T-cell (primary cell): ENCODE measurements at places on chromosomes 5 and 9.

- peak; percentile 73 for DNase-seq
Measured at GRCh38 chr5:73387601-73388305, 60.8 kb downstream of the FOXD1 start.

GRCh38 chr9:133976191-133976861 is 15.8 kb downstream of the VAV2 start:
- no peak for DNase-seq

GRCh38 chr9:121704281-121704680 is 52.8 kb downstream of the DAB2IP start:
- DNase-seq = no peak

GRCh38 chr9:2267181-2267745 is 252.1 kb downstream of the SMARCA2 start:
- no peak for DNase-seq

GRCh38 chr5:81398741-81399140 is 4.8 kb upstream of the ACOT12 start:
- DNase-seq = no peak

- DNase-seq = peak; percentile 31
Measured at GRCh38 chr9:136538599-136539426, 7.0 kb downstream of the NOTCH1 start.

GRCh38 chr5:40787986-40788385 is 10.2 kb downstream of the PRKAA1 start:
- no peak for DNase-seq

DNA sequence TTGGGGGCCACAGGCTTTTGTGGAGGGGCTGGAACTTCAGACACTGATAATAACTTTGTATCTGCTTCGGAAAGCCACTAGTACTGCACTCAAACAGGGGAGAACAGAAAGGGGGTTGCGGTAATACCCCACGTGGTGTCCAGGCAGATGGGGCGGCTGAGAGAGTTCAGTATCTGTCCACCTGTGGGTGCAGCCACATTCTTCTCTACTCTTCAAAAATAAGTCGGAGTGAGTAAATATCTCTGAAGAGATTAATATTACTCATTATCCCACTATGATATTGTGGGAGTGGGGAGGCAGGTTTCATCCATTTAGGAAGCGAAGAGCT is 102.1 kb upstream of the SSBP2 start:
- DNase-seq = no peak

DNA sequence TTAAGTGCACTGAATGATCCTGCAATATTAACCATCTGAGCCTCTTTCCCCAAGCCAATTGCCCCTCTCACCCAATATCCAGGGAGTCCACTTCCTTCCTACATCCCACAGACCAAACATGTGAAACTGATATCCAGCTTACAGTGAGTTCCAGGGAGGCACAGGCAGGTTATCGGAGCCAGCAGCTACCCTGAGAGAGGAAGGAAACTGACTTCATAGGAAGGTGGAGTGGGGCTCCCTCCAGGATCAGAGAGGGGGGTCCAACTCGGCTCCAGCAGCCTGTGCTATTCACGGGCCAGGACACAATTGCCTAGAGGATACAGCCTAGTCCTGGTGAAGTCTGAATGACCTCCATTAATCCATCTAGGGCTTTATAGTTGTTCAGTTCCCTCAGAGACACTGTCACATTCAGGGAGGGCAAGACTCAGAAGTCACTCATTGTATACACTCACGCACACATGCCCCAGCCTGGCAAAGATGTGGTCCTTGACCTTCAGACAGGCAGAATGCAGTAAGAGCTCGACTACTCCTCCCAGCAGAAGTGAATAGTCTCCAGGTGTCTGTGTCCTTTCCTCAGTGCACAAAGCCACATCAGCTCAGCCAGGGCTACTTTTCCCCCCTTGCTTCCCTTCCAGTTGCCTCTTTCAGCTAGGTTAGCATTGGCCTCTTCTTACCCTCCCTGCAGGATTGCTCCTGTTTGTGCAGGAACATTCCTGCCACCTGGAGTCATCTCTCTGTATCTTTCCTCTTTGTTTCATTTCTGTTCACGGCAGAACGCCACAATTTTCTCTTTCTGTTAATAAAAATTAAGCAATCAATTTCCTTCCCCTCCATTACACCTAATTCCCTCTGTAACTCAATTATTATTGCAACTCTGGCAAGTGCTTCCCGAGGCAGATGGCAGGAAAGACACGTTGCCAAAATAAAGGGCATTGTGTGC is 501.7 kb downstream of the ARHGEF28 start:
- DNase-seq = no peak

DNA sequence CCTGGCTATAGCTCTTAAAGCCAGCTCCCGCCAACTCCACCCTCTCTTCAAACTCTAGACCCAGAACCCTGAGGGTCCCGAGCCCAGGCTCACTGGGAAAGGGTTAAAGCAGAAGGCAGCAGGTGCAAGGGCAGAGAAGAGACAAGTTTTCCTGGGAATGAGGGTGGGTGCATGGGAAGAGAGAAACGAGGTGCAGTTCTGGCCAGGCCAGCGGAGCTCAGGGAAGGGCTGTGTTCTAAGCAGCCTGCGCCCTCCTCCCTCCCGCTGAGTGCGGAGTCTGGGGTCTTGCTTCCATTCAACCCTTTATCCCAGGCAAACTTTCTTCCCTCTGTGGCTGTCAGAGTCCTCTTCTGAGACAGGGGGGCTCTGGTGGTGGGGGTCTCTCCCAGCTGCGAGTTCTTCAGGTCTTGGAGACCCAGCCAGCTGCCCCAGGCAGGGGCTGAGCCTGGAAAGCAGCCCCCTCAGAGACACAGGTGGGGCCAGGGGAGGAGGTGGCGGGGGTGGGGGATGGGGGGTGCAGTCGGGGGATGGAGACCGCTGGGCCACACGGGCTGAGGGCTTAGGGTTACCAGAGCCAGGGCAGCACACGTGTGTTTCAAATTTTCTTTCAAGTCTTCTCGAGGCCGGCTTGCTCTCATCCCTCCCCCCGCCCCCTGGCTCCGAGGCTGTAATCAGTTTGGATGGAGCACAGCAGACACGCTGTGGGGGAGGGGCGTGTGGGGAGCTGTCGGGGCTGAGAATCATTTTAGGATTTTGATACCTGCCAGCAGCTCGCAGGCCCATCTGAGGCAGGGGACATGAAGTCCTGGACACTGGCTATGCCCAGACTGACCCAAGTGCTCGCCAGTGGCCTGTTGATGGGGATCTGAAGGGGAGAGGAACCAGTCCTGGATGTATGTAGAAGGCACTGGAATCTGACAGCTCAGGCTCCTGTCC is 169.6 kb upstream of the SMIM23 start:
- DNase-seq = no peak

DNA sequence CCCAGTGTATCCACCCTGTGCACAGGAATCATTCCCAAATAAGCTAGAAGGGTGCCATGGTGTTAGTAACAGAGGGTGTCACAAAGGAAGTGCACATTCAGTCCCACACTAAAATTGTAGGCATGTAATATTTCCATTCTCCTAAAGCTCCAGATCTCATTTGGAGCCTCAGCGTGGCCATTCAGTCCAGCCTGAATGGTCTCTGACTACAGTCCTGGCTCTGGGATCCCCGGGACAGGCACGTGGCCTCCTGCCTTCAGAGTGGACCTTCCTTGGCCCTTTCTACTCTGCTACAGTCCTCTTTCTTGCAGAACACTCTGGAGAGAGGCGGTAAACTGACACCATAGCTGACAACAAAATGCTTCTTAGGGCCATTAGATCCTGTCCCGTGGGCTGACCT is 243.9 kb downstream of the IRX2 start:
- DNase-seq = no peak

DNA sequence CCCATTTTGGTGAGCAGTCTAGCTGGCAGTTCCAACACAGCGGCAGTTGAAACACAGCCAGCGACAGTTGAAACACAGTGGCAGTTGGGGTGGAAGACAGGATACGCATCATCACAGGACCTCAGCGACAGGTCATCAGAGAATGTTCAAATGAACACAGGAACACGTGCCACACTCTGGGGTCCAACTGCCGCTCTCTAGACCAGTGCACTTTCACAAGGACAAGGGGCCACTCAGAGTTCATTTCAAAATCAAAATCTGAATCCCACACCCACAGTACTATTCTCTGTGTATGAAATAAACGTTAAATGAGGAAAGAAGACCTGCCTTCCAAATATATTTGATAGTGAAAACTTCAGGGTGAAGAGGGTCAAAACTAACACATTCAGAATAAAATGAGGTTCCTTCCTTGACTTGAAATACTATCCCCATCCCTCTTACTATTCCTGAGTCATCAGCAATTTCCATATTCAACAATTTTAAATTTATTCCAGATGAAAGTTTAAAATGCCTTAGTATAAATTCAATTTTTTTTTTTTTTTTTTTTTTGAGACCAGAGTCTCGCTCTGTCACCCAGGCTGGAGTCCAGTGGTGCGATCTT is 53.0 kb upstream of the SIMC1 start:
- DNase-seq = no peak

- DNase-seq = no peak
Measured at GRCh38 chr5:97364731-97365130, 181.7 kb upstream of the RIOK2 start.

DNA sequence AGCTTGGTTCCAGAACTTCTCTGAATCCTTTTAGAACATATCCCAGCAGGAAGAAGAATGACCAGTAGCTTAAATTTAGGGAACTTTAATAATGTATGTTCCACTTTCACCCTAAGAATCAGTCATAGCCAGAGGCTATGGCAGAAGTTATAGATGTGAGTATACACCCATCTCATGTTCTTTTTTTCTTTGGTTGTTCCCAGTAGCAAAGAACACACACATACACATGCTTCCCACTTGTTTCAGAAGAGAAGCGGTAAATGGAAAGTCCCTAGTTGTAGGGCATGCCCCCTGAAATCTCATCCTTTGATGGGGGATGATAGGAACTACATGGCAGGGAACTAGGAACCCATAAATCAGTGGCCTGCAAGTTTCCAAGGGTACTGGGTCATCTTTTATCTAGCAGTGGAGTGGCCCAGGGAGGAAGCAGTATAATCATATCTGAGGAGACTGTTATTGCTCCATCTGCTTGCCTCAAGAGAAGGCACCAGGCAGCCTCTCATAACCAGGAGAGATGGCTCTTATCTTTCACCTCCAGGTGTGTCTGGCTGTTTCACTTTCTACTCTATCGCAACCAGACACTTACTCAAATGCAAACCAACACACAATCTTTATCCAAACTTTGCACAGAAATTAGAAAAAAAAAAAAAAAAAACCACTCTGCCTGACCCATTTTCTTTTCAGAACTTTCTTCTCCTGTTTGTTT is 109.5 kb downstream of the SNCAIP start:
- no peak for DNase-seq

- DNase-seq = peak; percentile 88
Measured at GRCh38 chr9:32579706-32580331, 6.9 kb upstream of the NDUFB6 start.

GRCh38 chr5:59749782-59750520 is 143.6 kb downstream of the PDE4D start:
- no peak for DNase-seq

DNA sequence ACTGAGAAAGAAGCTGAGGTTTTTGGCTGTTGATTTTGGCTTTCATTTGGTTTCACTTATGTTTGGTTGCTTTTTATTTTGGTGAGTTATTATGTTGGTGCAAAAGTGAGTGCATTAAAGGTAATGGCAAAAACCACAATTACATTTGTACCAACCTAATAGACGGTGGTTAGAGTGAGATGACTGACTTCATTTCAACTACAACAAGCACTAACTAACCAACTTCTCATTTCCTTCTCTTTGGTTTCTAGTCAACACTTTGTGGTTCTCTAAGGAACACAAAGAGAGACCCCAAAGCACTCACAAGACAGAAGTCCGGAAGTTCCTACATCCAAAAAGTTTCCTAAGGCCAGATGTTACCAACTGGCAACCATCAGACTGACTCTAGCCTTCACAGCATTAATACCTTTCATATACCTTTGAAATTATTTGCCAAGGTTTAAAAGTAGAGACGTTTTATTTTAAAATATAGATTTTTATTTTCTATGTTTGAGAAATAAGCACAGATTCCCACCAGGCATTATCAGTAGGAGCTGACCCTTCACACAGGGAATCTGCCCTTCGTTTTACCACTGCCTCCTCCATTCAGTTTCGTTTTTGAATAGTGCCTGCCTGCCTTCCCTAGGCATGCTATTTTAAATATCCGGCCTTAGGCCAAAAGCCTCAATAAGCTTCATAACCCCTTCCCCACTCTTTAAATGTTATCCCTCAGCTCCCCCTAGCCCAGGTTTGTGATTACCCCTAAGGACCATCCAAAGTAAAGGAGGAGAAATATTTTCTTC is 301.1 kb upstream of the PTGER4 start:
- no peak for DNase-seq

DNA sequence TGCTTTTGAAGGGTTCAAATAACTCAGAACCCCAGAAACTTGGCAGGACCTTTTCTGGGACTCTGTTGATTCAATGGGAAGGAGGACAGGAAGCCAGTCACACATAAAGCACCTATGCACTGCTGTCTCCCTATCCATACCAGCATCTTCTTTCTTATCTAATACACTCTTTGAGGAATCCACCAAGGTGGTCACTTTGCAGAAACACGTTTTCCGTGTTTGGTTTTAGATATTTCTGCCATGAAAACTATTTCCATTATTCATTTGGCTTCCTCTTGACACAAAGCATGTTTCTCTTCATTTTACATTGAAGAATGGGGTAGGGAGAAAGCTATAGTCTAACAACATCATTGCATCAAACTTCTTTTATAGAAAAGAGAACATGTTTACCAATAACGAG is 76.5 kb upstream of the NR3C1 start:
- DNase-seq = no peak

- no peak for DNase-seq
Measured at GRCh38 chr5:929596-929995, 36.9 kb downstream of the TRIP13 start.

DNA sequence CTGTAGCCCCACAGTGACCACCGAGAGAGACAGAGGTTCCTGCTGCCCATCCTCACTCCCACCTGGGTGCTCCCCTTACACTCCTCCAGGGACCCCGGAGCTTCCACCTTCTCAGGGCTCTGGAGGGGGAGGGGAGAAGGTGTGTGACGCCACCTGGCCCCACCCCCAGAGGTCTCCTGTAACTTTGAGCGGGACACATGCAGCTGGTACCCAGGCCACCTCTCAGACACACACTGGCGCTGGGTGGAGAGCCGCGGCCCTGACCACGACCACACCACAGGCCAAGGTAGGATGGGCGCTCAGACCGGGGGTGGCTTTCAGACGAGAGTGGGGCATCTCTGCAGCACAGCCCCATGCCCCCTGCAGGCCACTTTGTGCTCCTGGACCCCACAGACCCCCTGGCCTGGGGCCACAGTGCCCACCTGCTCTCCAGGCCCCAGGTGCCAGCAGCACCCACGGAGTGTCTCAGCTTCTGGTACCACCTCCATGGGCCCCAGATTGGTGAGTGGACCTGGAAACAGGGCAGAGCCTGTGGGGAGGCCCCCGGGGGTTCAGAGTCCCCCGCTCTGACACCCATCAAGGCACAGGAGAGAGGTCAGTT is 4.5 kb downstream of the MAMDC4 start:
- DNase-seq = no peak
